ENCODE measurements at places on chromosomes 5 and 9.
A peak's percentile ranks its signal among the peaks of the same experiment; 100 is the strongest.

DNA sequence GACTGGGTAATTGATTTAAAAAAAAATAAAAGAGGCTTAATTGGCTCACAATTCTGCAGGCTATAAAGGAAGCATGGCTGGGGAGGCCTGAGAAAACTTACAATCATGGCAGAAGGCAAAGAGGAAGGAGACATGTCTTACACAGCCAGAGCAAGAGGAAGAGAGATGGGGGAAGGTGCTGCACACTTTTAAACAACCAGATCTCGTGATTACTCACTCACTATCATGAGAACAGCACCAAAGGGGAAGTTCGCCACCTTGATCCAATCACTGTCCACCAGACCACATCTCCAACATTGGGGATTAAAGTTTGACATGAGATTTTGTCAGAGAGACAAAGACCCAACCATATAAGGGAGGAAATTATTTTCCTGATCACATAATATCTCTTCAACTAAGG lies 138.8 kb upstream of the NR4A3 start:
- no peak for DNase-seq

DNA sequence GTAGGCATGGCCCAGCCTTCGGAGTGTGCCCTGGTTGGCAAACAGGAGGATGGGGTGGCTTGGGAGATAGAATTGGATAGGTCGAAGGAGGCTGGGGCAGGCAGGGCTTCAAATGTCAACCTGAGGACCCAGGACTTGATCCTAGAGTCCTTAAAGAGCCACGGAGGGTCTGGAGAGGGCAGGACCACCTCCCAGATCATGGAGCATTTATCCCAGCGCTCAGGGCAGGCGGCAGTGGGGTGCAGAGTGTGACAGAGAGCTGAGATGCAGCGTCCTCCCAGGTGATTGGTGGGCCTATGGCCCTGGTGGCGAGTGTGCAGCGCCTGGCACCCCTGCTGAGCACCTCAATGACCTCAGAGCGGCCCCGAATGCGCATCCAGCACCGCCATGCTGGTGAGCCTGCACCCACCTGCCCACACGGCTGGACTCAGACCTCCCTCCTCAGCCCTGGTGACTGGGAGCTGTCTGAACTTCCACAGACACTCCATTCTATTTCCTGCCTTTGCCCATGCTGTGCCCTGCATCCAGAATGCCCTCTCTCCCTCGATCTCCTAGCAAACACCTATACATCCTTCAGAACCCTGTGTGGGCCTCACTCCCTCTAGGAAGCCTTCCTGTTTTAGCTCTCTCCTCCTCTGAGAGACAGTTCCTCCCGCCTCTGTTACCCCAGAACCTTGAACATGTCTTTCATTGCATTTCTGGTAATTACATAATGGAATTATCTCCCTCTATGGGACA lies 6.3 kb downstream of the ADGRD2 start:
- DNase-seq = no peak

DNA sequence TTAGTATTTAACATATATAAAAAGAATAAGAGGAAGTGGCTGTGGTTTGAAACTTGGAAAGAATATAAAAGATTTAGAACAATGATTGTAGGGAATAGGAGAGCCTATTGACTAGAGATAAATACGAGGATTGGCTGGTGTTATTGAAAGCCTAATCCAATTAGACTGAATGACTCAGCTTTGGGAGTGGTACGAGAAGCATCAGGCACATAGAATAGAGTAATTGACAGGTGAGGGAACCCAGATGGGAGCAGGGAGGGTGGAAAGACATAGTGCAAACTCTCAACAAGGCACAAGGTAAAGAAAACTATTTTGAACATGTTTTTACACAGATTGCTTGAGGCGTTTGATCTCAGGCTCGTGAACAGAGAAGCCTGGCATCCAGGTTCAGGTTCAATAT lies 338.9 kb upstream of the KLF9 start:
- DNase-seq = no peak

- DNase-seq = no peak
Measured at GRCh38 chr9:106936680-106937079, 73.7 kb downstream of the ZNF462 start.

DNA sequence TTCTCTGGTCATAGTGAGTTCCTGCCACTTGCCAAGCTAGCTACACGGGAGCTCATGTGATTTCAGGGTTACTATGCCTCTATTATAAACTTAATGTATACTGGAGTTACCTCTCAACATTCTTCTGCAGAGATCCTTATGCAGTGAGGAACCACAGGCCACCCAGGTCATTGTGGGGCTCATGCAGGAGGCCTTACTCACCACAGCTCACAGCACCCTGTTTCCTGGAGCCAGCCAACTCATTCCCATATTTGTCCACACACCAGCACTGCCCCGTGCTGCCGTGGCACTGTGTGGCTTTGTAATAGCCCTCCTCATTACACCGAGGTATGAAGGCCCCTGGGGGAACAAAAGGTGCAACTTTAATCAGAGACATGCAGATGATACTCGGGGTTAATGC lies 520.0 kb downstream of the SPOCK1 start:
- no peak for DNase-seq

DNA sequence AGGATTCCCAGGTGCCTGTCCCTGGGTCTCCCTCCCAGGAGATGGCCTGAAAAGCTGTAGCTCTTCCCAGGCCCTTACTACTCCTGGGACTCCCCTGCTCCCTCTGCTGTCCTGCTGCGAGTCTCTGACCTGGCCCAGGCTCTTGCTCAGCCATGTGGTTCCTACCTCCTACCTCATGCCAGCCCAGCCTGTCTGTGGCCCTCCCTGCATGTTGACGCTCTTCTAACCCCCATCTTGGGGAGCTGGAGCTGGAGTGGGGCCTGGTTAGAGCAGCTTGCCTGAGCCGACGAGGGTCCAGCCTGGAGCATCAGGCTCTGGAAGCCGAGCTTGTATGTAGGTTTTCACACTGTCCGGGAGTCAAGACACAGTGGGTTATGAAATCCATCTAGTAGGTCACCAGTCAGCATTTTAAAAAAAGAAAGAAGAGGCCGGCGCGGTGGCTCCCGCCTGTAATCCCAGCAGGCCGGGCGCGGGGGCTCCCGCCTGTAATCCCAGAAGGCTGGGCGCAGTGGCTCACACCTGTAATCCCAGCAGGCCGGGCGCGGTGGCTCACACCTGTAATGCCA lies 244.4 kb downstream of the FANCC start:
- no peak for DNase-seq

DNA sequence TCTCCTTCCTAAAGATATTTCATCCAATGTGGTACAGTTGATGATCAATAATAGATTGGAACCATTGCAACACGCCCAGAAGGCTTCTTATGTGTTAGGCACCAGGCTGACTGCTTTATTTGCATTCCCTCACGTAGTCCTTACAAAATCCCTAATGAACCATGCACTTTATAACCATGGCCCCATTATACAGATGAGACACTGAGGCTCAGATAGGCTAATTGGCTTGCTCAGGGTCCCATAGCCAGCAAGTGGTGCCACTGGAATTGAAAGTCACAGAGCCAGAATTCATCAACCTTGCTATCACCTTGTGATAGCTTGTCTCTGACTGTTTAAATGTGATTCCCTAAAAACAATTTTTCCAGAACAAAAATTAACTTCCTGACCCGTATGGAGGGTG lies 27.8 kb upstream of the RAI14 start:
- DNase-seq = no peak

- no peak for DNase-seq
Measured at GRCh38 chr9:6689893-6690674, 44.6 kb upstream of the GLDC start.

DNA sequence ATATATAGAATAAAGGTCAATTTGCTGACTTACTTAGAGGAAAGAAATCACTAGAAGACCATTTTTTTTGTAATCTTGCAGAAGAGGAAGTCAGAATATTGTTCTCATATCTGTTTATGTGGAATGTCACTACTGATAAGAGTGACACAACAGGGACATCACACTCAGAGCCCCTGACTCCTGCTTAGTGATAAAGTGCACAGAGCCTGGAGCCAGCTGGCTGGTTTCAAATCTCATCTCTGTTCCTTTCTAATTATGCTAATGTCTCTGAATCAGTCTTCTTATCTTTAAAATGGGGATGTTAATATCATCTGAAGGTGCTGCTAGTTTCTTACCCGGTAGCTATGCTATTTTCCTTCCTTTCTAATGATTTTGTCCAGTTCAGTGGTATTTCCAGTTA lies 58.6 kb upstream of the LIFR start:
- no peak for DNase-seq

- no peak for DNase-seq
Measured at GRCh38 chr5:51395245-51395644, 12.0 kb downstream of the ISL1 start.

GRCh38 chr5:150763023-150763769 lies 4.4 kb upstream of the DCTN4 start:
- DNase-seq = no peak

GRCh38 chr9:81741103-81741502 lies 51.8 kb upstream of the TLE1 start:
- DNase-seq = no peak

GRCh38 chr9:24487946-24488345 lies 57.8 kb downstream of the IZUMO3 start:
- no peak for DNase-seq

DNA sequence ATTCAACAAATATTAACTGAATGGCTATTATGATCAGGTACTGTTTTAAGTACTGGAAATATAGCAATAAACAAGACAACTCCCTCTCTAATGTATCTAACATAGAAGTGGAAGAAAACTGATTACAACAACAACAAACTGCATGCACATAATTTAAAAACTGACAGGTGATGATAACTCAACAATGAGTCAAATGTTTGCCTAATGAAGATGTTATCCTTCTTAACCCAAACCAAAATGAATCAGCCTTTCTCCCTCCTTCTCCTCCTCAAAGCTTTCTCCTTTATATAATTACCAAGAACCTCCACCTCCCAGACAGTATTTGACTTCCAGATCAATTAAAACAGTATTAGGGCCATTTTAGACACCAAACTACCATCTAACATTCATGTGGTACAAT lies 49.3 kb downstream of the RICTOR start:
- no peak for DNase-seq

- DNase-seq = no peak
Measured at GRCh38 chr5:7039074-7039473, 325.8 kb downstream of the TENT4A start.

DNA sequence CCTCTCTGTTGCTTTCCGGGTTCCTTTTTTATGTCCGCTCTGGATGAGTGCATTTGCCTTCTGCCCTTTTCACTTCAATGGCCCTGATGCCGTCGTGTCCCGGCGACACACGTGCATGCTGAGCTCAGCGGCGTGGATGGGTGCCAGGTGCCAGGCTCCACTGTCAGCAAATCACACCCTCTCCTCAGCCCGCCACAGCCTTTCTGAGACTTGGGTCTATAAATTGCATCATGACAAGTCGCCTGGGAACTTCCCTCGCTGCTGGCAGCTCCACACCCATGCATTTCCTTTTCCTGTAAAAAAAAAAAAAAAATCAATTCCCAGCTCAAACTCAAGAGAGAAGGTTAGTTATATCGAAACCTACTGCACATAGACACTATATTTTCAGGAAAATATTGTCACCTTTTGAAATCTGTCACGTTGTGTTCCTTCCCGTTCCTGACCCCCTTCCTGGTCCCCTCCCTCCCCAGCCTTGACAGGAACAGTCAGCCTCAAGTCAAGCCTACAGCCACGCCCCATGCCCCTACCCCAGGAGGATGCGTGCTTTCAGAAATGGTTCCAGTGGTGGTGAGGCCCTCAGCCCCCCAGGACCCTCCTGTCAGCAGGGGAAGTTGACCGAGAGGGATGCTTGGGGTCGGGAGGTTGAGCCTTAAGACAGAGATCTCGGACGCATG lies 110.3 kb upstream of the PTCH1 start:
- peak; percentile 53 for DNase-seq

- DNase-seq = no peak
Measured at GRCh38 chr5:138986186-138986800, 111.2 kb upstream of the LRRTM2 start.

DNA sequence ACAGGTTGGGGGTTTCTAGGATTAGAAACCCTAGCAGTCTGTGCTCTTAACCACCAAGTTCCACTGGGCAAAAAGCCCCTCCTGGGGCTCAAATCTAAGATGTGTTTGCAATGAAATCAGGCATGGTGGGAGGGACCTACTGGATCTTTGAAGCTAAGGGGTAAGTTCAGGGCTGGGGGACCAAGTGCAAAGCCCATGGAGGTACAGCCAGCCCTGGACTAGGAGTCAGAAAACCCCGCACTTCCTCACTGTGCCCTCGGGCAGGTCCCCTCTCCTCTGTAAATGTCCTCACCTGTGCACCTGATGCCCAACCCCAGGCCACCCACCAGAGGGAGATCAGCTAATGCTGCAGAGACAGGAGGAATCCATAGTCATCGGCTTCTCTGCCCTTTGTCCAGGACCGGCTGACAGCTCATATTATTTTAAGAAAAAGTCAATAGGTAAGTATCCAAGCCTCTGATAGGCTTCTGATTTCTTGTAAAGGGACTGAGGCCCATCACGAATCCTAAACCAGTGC lies 138.3 kb downstream of the PAX5 start:
- DNase-seq = no peak

- DNase-seq = no peak
Measured at GRCh38 chr5:132024789-132025402, 13.4 kb upstream of the ACSL6 start.

Measured in stimulated activated CD4-positive, alpha-beta T cell treated with anti-CD3 and anti-CD28 coated beads, Interleukin-12 subunit alpha, Interleukin-12 subunit beta, amount 100 ng/mL, for 24 hours (primary cell).